Heart right ventricle (tissue), 16 donors: ENCODE measurements at places on chromosomes 6 and 20.

- DNase-seq, result no peak
Observed at GRCh38 chr20:34771680-34772081, 53.8 kb downstream of the NCOA6 start.

DNA sequence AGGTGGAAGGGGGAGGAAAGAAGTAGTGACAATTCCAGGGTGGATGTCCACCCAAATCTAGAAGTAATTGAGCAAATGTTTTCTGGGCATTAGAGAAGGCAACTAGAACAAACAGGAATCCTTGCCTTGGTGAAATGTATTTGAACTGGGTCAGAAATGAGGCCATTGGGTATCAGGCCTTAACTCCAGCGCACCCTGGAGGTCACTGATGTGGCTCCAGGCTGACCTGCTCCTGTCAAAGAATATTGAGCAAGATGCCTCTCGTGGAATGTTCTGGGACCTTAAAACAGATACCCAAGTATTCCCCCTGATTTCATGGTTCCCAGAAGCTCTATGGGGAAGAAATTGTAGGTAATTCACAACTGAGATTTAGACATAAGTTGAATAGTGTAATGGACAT, 6.9 kb downstream of the HLA-DPB1 start:
- DNase-seq, result no peak

GRCh38 chr6:28134716-28135115, 7.0 kb upstream of the ZKSCAN8 start:
- no peak for DNase-seq

DNA sequence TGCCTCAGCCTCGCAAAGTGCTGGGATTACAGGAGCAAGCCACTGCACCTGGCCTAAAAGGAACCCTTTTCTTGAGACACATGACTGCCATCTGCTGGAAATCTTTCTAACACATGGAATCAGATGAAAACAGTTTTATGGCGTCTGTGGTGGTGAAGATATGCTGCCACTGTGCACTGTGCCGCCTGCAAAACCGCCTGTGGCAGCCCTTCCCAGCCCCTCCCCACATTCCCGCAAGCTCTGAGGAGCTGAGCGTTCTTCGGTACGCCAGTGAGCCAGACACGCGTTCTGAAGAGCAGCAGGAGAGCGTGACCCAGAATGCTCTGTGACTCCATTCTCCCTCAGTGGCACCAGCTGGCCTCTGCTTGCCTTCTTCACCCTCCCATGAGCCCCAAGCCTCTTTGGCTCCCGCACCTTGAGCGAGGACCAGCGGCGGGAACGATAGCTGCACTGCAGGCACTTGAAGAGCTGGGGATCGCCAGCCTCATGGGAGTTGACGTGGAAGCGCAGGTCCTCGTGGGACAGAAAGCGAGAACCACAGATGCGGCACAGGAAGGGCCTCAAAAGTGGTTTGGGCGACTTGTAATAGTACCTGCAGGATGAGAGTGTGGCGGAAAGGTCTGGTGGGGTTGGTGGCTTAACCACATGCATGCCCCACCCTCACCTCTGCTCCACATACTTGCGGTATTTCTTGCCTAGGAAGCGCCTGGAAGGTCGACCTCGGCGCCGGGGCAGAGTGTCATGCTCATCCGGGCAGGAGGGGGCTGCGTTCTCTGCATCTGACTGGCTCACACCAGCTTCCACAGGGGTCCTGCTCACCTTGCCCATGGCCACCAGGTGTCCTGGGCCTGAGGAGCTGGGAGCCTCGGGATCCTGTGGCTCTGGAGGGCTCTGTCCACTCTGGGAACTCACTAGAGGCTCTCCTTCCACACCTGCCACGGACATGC, 8.7 kb downstream of the ZNF335 start:
- no peak for DNase-seq

DNA sequence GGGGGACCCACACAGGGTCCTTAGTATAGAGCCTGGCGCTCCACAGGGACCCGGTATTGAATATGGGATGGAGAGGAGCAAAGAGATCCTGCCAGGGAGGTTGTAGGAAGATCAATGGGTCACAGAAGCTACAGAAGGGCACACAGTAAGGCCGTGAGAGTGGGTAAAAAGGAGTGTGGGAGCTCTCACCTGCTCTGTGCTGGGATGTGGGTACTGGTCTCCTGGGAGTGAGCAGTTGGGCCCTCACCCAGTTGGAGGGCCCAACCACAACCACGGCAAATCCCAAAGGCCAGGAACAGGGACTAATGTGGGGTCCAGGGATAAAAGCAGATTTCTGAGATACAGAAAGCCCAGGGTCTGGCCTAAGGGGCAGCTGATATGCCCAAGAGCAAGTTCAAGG, 73.4 kb upstream of the RNF24 start:
- no peak for DNase-seq

- no peak for DNase-seq
Observed at GRCh38 chr6:27295301-27296079, 16.6 kb downstream of the POM121L2 start.

DNA sequence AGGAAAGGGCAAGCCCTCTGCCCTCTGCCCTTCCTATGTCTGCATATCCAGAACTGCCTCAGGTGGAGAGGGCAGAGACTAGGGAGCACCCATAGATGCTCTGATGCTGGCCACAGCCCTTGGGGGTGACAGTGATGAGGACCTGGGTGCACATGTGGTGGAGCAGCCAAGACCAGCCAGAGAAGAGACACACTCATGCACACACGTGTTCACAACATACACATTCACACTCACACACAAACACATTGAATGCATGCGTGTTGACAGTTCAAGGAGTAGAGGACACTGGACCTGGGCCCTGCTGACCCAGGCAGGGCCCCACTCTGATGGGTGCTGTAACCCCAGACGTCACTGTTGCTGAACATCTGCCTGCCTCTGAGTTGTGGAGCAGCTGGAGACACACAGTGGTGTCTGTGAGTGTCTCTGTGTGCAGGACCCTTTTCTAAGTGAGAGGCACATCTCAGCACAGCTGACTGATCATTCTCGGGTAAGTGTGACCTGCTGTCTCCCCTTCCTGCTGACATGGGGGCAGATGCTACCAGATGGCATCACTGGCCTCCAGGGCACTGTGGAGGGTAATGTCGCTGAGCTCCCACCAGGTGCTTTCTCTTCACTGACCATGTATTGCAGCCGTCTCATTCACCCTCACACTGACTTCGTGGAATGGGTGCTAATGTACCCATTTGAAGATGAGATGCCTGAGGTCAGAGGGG, 30.1 kb upstream of the MAS1L start:
- DNase-seq, result no peak

- no peak for DNase-seq
Observed at GRCh38 chr20:10462516-10462915, 27.4 kb downstream of the SLX4IP start.

- no peak for DNase-seq
Observed at GRCh38 chr6:136439514-136440190, 110.6 kb downstream of the MAP7 start.

DNA sequence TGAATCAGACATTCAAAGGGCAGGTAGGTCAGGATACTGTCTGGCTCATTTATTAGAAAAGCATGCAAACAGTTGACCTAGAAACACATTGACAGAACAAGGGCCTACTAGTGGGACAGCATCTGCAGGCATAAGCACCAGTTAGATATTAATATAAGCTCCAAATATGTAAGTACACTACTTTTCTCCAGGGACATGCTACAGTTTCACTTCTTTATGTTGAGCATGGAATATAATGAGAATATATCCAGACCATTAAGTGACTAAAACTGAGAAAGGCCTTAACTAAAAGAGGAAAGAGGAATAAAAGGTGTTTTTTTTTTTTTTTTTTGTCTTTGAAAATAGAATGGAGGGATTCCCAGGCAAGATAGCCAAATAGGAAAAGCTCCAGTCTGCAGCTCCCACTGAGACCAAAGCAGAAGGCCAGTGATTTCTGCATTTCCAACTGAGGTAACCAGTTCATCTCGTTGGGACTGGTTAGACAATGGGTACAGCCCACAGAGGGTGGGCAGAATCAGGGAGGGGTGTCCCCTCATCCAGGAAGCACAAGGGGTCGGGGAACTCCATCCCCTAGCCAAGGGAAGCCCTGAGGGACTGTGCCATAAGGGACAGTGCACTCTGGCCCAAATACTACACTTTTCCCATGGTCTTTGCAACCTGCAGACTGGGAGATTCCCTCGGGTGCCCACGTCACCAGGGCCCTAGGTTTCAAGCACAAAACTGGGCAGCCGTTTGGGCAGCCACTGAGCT, 251.6 kb downstream of the PHF3 start:
- DNase-seq, result no peak

DNA sequence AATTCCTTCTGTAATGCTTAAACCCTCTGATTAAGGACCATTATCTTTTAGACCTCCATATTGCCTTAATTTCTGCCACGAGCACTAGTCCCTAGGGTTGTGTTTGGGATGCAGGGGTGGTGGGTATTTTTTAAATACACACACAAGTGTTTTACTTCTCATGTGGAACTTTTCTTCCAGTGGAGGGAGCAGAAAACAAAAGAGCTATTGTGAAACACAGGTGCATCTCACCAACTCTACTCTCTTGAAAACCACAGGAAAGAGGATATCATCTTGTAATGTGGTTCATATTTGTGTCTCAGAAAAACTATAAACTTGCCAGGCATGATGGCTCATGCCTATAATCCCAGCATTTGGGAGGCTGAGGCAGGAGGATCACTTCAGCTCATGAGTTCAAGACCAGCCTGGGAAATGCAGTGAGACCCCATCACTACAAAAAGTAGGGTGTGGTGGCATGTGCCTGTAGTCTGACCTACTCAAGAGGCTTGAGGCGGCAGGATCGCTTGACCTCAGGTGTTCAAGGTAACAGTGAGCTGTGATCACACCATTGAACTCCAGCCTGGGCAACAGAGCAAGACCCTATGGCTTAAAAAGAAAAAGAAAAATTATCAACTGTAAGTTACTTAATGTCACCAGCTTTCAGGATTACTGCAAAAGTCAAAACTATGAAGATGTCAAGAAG, 37.3 kb downstream of the MRS2 start:
- DNase-seq, result no peak

GRCh38 chr20:57663241-57663640, 43.0 kb upstream of the ZBP1 start:
- DNase-seq, result no peak

GRCh38 chr20:60395991-60396390, 437.8 kb downstream of the CDH26 start:
- no peak for DNase-seq

GRCh38 chr6:56532766-56533551, 109.7 kb downstream of the DST start:
- DNase-seq, result no peak

DNA sequence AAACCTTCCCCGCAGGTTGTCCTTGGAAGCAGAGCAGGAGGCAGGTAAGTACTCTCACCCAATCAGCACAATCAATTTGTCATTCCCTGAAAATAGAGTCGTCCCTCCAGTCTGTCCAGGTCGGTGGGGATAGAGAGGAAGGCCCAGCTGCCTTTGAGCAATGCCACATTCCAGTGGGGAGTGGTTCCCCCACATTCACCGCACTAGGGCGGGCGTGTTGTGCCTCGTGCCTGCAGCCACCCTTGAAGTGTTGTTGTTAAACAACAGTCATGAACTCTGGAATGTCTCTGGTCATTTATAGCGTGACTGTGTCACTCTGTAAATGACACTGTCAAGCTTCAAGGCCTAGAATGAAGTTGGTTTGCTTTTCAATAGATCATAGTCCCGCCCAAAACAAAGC, 33.4 kb downstream of the PRDM1 start:
- no peak for DNase-seq

DNA sequence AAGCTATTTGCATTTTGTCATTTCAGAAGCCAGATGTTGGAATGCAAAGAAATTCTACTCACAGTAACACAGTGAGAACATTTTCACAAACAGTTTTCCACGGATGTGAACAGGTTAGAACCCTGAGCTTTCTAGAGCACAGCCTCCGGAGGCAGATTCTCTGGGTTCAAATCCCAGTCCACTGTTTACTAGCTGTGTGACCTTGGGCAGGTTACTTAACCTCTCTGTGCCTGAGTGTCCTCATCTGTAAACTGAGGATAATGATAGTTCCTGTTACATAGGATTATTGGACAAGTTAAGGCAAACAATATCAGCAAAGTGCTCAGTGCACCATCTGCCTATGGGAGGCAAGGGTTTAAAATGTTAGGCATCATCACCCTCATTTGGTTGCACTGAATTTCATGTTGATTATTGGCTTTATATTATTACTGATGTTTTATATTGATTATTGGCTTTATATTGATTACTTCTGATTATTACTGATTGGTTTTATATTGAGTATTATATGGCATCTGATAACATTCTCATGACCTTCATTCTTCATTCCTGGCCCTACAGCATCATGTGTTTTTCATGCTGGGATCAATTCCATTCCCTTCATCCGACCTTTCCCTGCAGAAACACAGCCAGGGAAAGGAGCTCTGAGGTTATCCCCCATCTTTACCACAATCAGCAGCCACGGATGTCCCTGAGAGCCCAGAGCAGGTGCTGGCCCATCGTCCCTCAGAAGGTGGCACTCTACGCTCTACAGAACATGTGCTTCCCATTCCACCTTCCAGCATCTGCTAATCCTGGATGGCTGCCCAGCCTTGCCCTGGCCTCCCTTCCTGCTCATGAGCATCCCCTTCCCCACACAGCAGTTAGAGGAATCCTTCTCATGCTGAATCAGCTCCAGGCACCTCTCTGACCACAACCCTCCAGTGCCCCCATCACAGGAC, 283.1 kb downstream of the PREX1 start:
- no peak for DNase-seq

- peak; percentile 33 for DNase-seq
Observed at GRCh38 chr20:1122388-1123315, 4.2 kb downstream of the PSMF1 start.

DNA sequence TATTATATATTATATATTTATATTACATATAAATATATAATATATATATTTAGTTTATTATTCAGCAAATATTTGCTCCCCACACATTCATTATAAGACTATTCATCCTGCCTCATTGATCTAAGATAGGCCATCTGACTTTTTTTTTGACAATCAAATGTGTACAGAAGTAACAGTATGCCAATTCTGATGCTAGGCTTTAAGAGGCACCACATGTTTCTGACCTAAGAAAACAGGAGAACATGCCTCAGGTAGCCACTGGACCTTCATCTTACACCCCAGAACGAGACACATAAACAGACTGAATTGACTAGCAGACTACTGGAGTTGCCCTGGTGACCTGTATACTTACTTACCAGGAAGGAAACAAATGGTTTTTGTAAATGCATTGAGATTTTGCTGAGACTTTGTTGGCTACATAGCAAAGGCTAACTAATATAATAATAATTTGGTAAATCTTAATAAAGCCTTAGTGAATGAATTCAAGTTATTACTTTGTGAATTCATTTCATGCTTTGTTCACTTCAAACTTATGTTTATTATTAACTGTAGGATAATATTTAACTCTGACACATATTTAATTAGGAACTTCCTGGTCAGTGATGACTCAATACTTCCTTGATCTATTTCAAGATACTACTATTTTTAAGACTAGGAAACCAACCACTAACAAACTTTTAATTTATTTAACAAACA, 13.4 kb upstream of the MYO6 start:
- no peak for DNase-seq

- DNase-seq, result no peak
Observed at GRCh38 chr6:137783710-137784109, 83.3 kb upstream of the TNFAIP3 start.

GRCh38 chr6:149560736-149561135, 5.4 kb upstream of the GINM1 start:
- DNase-seq, result no peak
